ENCODE measurements at places on chromosomes 7 and 10. TPM values are rescaled to one million over a fixed set of nuclear protein-coding genes. Genes with fewer than 3 reads are reported as not detected.

Gene KCNH2
- polyA plus RNA-seq = 64.2 TPM

Gene ADAM22
- polyA plus RNA-seq = 3.5 TPM

Gene PIP
- polyA plus RNA-seq = not detected

Gene R3HCC1L
- polyA plus RNA-seq = 23.1 TPM

Gene RELN
- polyA plus RNA-seq = 19.2 TPM

Gene EIF5AL1
- 1.5 TPM for polyA plus RNA-seq

Gene LRIT1
- not detected for polyA plus RNA-seq

Gene NPY
- polyA plus RNA-seq = 3.5 TPM

Gene ZNF775
- polyA plus RNA-seq = 29.7 TPM

Gene AIFM2
- 9.3 TPM for polyA plus RNA-seq

Gene HOXA5
- not detected for polyA plus RNA-seq

Gene ASB10
- polyA plus RNA-seq = not detected

Gene CDHR1
- 0.72 TPM for polyA plus RNA-seq

Gene DRGX
- polyA plus RNA-seq = not detected

Gene BMPER
- 95.3 TPM for polyA plus RNA-seq

Gene PHYHIPL
- 1.1 TPM for polyA plus RNA-seq

Gene MYPN
- polyA plus RNA-seq = 4.0 TPM

Gene GSTO2
- 5.1 TPM for polyA plus RNA-seq

DNA sequence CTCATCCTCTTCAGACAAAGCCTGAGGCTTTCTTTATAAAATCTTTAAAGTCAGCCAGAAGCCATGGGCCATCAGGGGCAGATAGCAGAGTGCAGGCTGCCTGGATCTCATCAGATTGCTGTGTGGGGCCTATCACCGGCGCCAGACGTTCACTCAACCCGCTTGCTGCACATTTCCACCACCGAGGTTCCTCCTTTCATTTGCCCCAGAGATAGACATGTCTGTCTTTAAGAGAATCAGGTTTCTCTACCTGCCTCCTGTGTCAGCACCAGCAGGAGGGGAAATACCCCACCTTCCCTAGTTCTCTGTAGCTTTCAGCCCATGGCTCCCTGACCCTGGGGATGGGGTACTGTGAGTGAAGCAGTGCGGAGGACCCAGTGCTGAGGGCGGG, 22.0 kb downstream of the SLC18A2 start:
- H3K36me3 ChIP-seq = no peaks in the 10 kb centered on the region
- H3K27ac ChIP-seq = no peak overlapping the region
- no peak for DNase-seq
- H3K4me1 ChIP-seq = peaks cover 20% of the 10 kb centered on the region
- H3K4me3 ChIP-seq = no peak overlapping the region

GRCh38 chr10:124350806-124351205, 67.9 kb downstream of the OAT start:
- no peak overlapping the region for H3K27ac ChIP-seq
- H3K27me3 ChIP-seq = no peaks in the 10 kb centered on the region
- no peak for DNase-seq
- no peak overlapping the region for H3K4me3 ChIP-seq
- H3K4me1 ChIP-seq = peaks cover 8% of the 10 kb centered on the region

DNA sequence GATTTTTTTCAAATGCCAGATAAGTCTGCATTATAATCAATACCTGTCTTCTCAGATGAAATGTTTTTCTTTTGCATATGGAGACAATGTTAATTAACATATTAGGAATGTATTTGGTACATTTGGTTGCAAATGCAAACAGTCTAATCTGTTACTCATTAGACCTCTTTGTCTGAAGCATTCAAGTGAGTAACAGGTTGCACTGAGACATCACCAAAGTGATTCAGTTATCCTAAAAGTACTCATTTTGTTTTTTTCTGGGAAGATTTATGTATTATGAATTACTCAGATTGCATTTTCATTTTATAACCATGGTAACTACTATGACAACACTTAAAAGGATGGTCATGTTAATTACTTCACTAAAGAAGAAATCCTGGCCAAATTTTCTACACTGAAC, 513.6 kb downstream of the HTR7 start:
- H3K27ac ChIP-seq = no peak overlapping the region
- no peaks in the 10 kb centered on the region for H3K4me1 ChIP-seq
- DNase-seq = no peak

DNA sequence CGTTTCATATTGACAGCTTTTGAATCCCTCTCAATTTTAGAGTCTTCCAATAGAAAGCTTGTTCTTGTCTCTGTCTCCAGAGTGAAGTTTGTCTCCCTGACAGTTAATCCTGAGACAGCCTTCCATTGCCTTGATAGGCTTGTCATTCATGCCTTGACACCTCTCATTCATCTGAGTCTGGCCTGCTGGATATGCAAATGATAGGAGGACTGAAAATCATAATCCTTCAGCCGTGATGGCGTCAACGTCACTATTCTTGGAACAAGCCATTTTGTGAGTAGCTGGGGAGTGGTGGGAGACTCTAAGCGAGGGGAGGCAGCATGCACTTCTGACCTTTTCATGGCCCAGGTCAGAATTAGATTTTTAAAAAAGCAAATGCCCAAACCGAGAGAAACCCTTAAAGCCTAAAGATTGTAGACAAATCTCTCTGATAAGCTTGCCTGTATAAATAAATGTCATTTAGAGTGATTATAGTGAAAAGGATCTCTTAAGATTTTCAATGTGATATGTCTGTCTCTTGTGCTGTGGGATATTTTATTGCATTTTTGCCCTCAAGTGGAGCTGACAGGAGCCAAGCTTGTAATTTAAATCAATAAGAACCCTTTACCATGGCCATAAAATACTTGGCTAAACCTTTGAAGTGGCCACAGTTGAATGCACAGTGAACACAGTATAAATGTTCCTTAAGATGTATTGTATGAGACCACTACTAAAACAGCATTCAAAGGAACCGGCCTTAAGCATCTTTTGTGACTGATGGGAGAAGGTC, 148.8 kb downstream of the SNX10 start:
- peaks cover 23% of the 10 kb centered on the region for H3K4me1 ChIP-seq
- H3K27ac ChIP-seq = no peak overlapping the region
- H3K36me3 ChIP-seq = no peaks in the 10 kb centered on the region
- no peaks in the 10 kb centered on the region for H3K27me3 ChIP-seq
- no peak for DNase-seq

- peaks cover 5% of the 10 kb centered on the region for H3K27me3 ChIP-seq
- H3K36me3 ChIP-seq = no peaks in the 10 kb centered on the region
- H3K4me3 ChIP-seq = no peak overlapping the region
- H3K4me1 ChIP-seq = no peaks in the 10 kb centered on the region
- DNase-seq = no peak
These were observed 9.2 kb downstream of the ZNF488 start for GRCh38 chr10:47374611-47375536.

- peak; percentile 25 for DNase-seq
- H3K4me3 ChIP-seq = peak overlapping the region; percentile 73
- no peaks in the 10 kb centered on the region for H3K36me3 ChIP-seq
- peak overlapping the region; percentile 61 for H3K27ac ChIP-seq
These were observed 2.1 kb upstream of the KAT6B start for GRCh38 chr10:74824184-74824899.

- H3K4me3 ChIP-seq = no peak overlapping the region
- no peaks in the 10 kb centered on the region for H3K36me3 ChIP-seq
- no peaks in the 10 kb centered on the region for H3K4me1 ChIP-seq
- no peak for DNase-seq
- no peaks in the 10 kb centered on the region for H3K27me3 ChIP-seq
These were observed 181.8 kb upstream of the YAE1 start for GRCh38 chr7:39384386-39384785.

- no peak overlapping the region for H3K4me3 ChIP-seq
- no peaks in the 10 kb centered on the region for H3K27me3 ChIP-seq
- H3K27ac ChIP-seq = no peak overlapping the region
- H3K36me3 ChIP-seq = no peaks in the 10 kb centered on the region
These were observed 265.8 kb upstream of the NEBL start for GRCh38 chr10:21162948-21163347.

DNA sequence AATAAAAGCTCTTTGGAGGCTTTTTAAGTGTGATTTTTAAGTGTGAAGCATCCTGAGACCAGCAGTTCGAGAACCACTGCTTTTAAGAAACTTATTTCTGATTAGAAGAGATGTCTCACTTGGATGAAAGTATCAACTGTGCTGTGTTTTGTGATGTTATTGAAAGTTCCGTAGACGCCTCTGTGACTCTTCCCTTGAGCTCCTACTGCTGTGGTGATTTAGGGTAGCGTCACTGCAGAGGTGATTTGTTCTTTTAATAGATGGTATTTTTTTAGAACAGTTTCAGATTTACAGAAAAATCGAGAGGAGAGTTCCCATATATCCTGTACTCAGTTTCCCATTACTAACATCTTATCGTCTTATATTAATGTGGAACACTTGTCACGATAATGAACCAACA, 29.5 kb downstream of the FBH1 start:
- H3K4me3 ChIP-seq = no peak overlapping the region
- DNase-seq = no peak
- H3K27ac ChIP-seq = no peak overlapping the region
- H3K36me3 ChIP-seq = peaks cover 93% of the 10 kb centered on the region

DNA sequence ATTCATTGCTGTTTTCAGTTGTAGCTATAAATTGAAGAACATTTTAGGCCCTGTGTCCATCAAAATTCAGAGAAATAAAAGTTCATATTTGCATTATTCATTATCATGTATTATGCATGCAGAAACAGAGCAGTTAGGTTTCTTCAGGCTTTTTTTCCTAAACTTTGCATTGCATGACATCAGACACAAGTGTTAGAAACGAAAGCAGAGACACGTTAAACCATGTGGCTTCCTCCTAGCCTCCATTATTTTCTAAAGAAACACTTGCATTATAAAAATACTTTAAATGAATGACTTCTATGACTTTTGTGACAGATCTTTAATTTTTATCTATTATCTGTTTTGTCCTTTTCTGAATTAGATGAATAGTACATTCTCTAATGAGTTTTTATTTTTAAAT, 8.8 kb upstream of the EBLN1 start:
- no peaks in the 10 kb centered on the region for H3K36me3 ChIP-seq
- H3K4me3 ChIP-seq = no peak overlapping the region
- DNase-seq = no peak
- H3K4me1 ChIP-seq = peaks cover 5% of the 10 kb centered on the region
- H3K27ac ChIP-seq = no peak overlapping the region
- H3K27me3 ChIP-seq = no peaks in the 10 kb centered on the region

DNA sequence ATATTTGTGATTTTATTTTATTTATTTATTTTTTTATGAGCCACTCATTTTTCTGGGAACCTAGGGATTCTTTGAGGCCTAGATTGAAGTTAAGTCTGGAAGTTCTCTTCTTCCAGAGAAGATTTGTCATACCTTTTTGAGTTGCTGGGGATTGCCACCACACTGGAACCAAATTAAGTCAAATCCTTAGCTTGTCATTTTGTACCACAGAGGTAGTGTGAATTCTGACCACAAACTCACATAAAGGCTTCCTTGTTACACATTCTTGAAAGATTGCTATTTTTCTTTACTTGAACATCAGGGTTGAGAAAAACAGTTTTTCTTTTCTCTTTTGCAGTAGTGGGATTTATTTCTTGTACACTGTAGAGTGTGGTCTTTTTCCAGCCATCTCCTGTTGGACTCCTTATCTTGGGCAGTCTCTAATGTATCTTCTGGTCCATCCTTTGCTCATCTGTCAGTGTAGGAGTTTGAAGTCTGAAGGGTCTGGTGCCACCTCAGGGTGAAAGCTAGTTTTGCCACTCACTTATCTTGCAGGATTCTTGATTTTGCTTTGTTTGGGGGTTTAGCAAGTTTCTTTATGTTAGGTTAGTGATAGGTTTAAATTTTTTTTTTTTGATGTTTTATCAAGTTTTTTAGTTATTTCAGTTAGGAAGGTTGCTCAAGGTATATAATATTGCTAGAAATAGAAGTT, 24.8 kb downstream of the PCBD1 start:
- no peak overlapping the region for H3K4me3 ChIP-seq
- DNase-seq = no peak

DNA sequence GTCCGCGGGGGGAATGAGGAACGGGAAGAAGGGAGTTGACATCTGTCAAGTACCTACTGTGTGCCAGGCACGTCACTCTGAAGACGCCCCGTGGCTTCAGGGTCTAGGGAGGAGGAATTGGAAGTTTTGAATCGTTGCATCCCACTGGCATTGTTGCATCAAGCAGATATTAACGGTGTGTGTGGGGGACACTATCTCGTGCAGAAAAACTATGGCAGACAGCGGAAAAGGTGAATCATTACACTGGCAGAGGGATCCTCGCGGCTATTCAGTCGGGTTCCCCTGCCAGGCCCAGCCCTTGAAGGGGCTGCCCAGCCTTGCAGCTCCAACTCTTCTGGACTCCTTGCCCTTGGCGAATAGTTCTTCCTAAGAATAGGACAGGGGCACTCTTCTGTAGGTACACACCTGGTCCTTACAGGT, 1.0 kb upstream of the KIAA1549 start:
- no peaks in the 10 kb centered on the region for H3K36me3 ChIP-seq
- peaks cover 6% of the 10 kb centered on the region for H3K4me1 ChIP-seq
- H3K27me3 ChIP-seq = no peaks in the 10 kb centered on the region
- no peak for DNase-seq
- peak overlapping the region; percentile 51 for H3K4me3 ChIP-seq

DNA sequence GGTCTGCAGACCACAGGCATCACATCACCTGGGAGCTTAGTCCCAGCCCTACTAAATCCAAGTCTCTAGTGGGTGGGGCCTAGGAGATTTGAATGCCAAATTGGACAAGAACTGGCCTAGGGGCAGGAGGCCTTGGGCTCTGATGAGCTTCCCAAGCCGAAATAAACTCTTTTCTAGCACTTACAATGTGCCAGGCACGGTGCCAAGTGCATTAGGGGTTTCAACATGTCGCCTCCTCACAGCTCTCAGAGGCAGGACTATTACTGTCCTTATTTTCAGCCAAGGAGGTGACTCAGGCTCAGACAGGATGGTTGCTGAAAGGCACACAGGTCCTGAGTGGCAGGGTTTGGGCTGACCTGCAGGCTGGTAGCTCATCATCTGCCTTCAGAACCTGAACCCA, 9.2 kb upstream of the CPA1 start:
- H3K4me3 ChIP-seq = no peak overlapping the region
- no peaks in the 10 kb centered on the region for H3K36me3 ChIP-seq
- H3K27ac ChIP-seq = no peak overlapping the region
- no peak for DNase-seq
- H3K4me1 ChIP-seq = peaks cover 31% of the 10 kb centered on the region

GRCh38 chr7:12814107-12814506, 126.7 kb downstream of the ARL4A start:
- no peak for DNase-seq
- H3K27ac ChIP-seq = no peak overlapping the region
- no peaks in the 10 kb centered on the region for H3K36me3 ChIP-seq
- H3K4me3 ChIP-seq = no peak overlapping the region
- no peaks in the 10 kb centered on the region for H3K27me3 ChIP-seq
- H3K4me1 ChIP-seq = no peaks in the 10 kb centered on the region

DNA sequence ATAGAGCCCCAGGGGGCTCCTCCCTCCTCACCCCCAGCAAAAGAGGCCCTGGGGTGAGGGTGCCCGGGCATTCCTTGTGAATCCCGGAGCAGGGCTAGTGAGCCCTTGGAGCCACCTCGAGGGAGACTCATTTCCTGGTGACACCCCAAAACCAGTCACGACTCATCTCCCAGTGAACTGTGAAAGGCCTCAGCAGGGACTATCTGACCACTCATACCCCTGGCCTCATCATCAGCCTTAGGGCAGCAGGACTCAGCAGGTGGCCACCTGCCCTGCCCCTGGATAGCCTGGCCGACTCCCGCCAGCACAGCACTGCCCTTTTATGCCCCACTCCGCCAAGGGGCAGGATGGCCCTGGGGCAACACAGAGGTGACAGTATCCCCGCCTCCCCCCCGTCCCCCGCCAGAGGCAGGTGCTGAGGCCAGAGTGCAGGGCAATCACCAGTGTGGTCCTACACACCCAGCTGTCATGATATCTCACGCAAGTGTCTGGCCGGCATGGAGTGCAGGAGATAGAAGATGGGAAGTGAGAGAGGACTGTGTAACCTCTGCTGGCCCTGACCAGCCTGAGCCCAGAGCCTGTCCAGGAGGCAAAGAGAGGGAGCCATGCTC, 3.2 kb downstream of the SNCG start:
- no peak overlapping the region for H3K27ac ChIP-seq
- DNase-seq = no peak
- no peak overlapping the region for H3K4me3 ChIP-seq
- H3K27me3 ChIP-seq = no peaks in the 10 kb centered on the region
